ENCODE measurements at places on chromosomes 1 and 21.

- no peak for DNase-seq
Measured at GRCh38 chr1:70327306-70328076, 27.0 kb downstream of the ANKRD13C start.

- DNase-seq: no peak
Measured at GRCh38 chr1:15616373-15617172, 685 bp upstream of the DDI2 start.

GRCh38 chr1:29833581-29833980 lies 597.3 kb downstream of the PTPRU start:
- DNase-seq: no peak

DNA sequence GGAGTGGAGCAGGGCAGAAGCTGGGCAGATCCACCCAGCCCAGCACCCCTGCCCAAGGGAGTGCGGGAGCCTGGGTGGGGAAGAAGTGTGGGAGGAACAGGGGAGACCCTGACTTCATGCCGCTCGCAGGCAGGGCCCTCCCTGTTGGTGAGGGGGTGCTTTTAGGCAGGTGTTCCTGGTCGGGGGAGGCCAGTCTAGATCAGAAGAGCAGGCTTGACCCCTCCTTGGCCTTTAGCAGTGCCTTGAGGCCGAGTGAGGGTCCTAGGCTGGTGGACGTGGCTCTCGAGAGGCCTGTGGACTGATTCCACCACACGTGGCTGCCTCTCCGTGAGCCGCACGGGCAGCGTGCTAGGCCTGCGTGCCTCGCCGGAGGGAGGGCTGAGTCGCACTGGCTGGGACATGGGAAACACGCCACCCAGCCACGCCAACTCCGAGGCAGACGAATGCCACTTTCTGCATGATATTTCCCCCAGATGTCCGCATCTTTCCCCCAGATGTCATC lies 19.4 kb upstream of the COL18A1 start:
- DNase-seq: no peak

- DNase-seq: no peak
Measured at GRCh38 chr1:202966006-202966898, 805 bp downstream of the CYB5R1 start.

- DNase-seq: peak; percentile 22
Measured at GRCh38 chr1:171740987-171741871, 636 bp downstream of the VAMP4 start.

DNA sequence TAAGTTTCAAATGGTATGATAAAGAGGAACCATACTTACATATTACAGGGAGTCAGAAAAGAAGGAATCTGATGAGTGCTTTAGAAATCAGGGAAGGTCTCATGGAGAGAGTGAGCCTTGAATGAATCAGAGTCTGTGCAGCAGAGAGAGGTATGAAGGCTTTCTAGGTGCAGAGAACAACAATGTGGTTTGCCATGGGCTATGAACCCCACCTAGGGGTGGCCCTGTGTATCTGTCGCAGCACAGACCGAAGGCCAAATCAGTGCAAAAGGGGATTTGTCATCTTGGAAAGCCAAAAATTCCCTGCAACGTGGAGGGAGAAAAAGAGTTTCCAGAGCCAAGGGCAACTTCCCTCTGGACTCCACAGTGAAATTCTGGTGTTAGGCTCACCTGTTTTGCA lies 3.5 kb downstream of the PAPPA2 start:
- DNase-seq: no peak

DNA sequence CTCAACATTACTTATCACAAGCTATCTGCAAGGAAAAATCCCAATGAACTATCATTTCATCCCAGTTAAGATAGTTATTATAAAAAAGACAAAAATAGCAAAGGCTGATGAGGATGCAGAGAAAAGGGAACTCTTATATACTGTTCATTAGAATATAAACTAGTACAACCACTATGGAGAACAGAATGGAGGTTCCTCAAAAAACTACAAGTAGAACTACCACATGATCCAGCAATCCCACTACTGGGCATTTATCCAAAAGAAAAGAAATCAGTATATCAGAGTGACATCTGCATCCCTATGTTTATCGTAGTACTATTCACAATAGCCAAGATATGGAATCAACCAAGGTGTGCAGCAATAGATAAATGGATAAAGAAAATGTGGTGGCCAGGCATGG lies 4.9 kb upstream of the C1orf185 start:
- DNase-seq: no peak

DNA sequence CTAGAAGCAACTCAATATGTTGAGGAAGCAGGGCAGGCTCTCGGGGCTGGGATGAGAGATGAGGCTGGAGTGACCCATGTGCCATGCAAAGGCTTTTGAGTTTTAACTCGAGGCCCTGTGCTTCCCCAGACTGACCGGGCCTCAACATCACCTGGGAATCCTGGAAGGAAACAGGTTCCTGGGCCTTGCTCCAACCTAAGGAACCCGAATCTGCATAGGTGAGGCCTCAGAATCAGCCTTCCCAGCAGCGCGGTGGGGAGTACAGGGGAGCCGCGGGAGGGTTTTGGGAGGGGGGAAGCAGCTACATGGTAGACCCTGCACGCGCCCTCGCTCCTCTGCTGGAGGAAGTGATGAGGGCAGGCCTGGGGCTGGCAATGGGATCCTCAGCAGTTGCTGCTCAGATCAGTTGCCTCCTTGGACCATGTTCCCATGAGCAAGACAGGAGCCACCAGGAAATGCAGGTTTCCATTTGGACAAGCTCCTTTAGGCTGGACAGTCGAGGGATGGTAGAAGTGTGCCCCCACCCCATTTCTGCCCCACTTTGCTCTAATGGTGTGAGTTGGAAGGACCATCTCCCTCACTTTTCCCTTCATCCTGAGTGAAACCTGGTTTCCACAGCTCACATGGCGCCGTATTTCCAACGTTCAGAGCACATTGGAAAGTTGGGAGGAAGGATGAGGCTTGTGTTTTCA lies 4.5 kb upstream of the KIAA1614 start:
- DNase-seq: no peak

GRCh38 chr1:212289262-212290077 lies 4.3 kb downstream of the PPP2R5A start:
- DNase-seq: no peak

- DNase-seq: peak; percentile 56
Measured at GRCh38 chr1:31413405-31414001, 490 bp downstream of the SERINC2 start.

DNA sequence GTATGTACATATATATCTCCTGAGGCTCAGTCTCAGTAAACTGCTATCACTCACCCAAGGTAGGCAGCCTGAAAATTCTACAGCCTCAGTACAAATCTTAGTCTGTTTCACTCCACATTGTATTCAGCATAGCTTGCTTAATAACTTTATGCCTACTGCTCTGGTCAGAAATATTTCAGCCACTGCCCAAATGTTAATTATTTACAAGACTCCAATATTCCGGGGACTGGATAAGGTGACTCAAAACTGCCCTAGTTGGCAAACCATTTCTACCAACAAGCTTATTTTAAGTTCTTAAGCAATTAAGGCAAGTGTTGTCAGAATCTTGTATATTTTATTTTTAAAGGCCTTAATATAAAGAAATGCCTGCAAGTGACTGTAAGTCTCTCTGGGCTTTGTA lies 114.8 kb downstream of the LRRIQ3 start:
- DNase-seq: no peak

DNA sequence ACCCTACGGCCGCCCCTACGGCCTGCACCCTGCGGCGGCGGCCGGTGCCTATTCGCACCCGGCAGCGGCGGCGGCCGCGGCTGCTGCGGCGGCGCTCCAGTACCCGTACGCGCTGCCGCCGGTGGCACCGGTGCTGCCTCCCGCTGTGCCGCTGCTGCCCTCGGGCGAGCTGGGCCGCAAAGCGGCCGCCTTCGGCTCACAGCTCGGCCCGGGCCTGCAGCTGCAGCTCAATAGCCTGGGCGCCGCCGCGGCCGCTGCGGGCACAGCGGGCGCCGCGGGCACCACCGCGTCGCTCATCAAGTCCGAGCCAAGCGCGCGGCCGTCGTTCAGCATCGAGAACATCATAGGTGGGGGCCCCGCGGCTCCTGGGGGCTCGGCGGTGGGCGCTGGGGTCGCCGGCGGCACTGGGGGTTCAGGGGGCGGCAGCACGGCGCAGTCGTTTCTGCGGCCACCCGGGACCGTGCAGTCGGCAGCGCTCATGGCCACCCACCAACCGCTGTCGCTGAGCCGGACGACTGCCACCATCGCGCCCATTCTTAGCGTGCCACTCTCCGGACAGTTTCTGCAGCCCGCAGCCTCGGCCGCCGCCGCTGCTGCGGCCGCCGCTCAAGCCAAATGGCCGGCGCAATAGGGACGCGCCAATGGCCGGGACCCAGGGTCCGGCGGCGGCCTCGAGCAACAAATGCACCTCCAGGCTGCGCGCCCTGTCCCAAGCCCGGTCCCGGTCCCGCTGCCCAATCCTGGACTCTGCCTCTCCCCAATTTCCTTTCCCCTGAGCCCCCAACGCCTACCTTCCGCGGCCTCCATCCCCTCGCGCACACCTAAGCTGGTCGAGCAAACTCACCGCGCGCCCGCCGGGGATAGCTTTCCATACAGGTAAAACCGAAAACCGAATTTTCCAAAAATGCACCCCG lies 1.8 kb downstream of the FOXD3 start:
- DNase-seq: no peak

DNA sequence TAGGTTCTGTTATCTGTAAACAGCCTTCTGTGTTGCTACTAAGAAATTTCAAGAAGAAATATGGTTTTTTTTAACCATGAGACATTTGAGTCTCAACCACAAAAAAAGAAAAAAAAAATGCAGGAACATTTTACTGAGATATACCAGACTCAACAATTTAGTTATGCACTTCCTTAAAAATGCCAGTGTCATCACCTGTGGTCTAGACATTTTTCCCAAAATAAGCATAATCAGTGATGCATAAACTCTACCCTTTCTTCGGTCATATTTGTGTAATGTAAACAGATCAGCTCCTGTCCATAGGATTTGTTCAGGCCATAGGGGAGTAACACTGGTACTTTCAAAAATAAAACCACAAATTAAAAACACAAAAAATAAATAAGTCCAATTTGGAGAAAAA lies 122.6 kb upstream of the TNFSF4 start:
- DNase-seq: no peak

DNA sequence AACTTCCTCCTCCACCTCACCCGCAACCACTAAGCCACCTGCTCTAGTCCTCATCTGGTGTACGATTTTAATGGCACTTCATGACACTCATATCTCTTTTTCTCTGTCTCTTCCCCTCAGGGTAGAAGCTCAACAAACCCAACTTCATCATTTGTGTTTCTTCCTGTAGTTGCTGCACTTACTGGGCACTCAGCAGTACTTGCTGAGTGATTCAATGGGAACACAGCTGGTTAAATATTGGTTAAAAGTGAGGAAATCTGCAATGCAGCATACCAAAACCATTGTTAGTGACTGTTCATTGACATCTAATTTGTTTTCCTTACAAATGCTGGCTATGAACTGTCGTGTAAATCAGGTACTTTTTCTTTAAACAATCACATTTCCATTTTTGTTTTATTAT lies 541.1 kb upstream of the PRMT6 start:
- no peak for DNase-seq

- DNase-seq: no peak
Measured at GRCh38 chr1:198287916-198288315, 131.1 kb downstream of the NEK7 start.

- no peak for DNase-seq
Measured at GRCh38 chr21:45362748-45363145, 42.2 kb upstream of the COL18A1 start.

GRCh38 chr21:41957991-41958766 lies 4.4 kb upstream of the C2CD2 start:
- DNase-seq: no peak

- DNase-seq: no peak
Measured at GRCh38 chr1:193201021-193201420, 14.6 kb upstream of the B3GALT2 start.

- DNase-seq: no peak
Measured at GRCh38 chr1:178071811-178072210, 22.1 kb upstream of the RASAL2 start.

DNA sequence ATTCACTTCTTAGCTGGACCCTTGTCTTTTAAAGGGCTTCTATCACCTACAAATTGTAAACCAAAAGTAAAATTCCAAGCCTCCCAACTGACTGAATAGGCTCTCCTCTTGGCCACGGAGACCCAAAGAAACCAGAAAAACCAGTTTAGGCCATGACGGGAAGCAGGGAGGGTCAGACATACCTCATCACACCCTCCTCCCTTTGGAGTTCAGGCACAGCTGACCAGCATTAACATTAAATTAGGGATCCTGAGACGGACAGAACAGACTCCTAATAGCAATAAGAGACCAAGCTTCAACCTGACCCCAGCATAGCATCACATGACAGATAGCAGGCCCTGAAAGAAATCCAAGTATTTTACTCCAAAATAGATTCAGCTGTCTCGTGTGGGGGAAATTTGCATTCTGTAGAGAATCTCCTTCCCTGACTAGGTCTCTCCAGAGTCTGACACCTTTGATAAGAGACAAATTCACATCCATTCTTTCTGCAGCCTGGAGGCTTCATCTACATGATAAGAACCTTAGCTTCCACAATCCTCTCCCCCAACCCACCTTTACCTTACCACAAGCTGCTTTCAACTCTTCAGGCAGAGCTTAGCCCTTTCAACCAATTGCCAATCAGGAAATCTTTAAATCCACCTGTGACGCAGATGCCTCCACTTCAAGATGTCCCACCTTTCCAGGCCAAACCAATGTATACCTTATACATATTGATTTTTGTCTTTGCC lies 177.1 kb upstream of the RAB4A start:
- no peak for DNase-seq

- DNase-seq: no peak
Measured at GRCh38 chr21:44049606-44050005, 37.5 kb downstream of the TRAPPC10 start.

DNA sequence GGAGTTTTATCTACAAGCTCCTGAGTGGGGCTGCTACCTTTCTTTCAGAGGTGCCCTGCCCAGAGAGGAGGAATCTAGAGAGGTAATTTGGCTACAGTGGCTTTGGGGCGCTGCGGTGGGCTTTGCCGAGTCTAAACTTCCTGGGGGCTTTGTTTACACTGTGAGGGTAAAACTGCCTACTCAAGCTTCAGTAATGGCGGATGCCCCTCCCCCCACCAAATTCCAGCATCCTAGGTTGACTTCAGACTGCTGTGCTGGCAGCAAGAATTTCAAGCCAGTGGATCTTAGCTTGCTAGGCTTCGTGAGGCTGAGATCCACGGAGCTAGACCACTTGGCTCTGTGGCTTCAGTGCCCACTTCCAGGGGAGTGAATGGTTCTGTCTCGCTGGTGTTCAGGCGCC lies 43.9 kb downstream of the SWT1 start:
- DNase-seq: no peak

- DNase-seq: no peak
Measured at GRCh38 chr1:119816407-119816806, 5.1 kb upstream of the REG4 start.

- DNase-seq: no peak
Measured at GRCh38 chr1:109290998-109291397, 8.1 kb upstream of the PSRC1 start.

- DNase-seq: no peak
Measured at GRCh38 chr1:152398812-152399698, 15.0 kb downstream of the CRNN start.

DNA sequence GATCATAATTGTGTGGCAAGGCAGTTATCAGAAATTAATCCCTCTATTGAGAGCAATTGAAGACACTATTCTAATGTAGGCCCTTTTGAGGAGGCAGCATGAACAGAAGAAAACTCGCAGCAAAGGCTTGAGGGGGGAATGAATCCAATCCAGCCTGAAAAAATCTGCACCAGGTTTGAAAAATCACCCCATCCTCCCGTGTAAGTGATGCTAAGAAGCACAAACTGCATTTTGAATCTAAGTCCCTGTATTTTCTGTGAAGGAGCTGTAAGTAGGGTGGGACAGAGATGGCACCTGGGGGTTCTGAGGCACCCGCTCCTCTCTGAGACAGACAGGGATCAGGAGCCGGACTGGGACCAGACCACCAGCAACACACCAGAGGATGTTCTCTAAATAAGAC lies at the start of gene CRB1:
Gene CRB1, plus strand, starts transcription at position 241 of the 400 bp plus-strand sequence. CDS start 161 bp downstream, outside the sequence.
- peak; percentile 4 for DNase-seq

- DNase-seq: no peak
Measured at GRCh38 chr1:181701891-181702290, 218.6 kb downstream of the CACNA1E start.
